DMS153 (cell line): ENCODE measurements at places on chromosomes 2 and 18.
A peak's percentile ranks its signal among the peaks of the same experiment; 100 is the strongest.

DNA sequence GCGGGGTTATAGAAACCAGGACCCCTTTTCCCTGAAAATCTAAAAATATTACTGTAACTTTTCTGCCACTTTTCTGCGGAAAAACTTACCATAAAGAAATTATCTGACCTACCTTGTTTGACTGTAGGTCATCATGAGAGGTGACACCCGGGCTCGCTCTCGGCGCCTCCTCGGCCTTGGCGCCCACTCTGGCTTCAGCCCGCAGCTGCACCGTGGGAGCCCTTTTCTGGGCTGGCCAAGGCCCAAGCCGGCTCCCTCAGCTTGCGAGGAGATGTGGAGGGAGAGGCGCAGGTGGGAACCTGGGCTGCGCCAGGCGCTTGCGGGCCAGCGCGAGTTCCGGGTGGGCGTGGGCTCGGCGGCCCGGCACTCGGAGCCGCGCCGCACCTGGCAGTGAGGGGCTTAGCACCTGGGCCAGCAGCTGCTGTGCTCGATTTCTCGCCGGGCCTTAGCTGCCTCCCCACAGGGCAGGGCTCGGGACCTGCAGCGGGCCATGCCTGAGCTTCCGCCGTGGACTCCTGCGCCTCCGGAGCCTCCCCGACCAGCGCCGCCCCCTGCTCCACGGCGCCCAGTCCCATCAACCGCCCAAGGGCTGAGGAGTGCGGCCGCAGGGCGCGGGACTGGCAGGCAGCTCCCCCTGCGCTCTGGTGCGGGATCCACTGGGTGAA, 107.7 kb upstream of the DNAJC10 start:
- DNase-seq: no peak

DNA sequence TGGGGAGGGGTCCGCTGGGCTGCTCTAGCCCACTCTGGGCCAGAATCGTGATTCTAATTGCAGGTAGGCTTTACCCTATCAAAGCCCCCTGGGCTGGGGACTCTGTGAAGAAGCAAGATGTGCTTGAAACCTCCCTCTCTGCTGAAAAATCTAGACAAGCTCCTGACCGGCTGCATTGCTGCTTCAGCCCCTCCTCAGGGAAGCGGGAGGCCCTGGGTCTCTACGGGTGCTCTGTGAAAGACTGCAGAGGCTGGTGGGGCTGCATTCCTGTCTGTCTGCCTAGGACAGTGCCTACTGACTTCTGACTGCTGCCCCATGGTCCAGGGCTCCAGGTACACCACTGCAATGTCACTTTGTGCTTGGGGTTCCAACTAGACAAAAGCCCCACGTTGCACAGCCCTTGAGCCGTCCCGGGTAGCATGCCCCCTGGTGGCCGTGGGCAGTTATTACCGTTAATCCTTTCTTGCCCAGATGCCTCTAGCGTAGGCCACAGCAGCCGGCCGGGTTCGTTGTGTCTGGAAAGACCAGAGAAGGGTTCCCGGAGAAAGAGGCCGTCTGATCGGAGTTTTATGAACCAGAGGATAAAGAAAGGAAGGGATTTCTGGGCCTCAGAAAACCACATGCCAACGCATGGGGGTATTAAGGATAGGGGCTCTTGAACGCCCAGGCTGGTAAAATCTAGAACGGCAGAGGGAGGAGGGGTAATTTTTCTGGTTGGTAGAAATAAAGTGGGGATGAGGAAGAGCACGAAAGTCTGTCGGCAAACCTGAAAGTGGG, 15.9 kb upstream of the C1QL2 start:
- peak; percentile 25 for DNase-seq

- no peak for DNase-seq
Measured at GRCh38 chr2:19425419-19425818, 67.0 kb upstream of the OSR1 start.

- DNase-seq: no peak
Measured at GRCh38 chr2:15134957-15135356, 426.2 kb downstream of the NBAS start.

GRCh38 chr2:4020153-4020552, 316.8 kb downstream of the DCDC2C start:
- DNase-seq: peak; percentile 94
